Cortex of kidney (tissue), 1 donor: ENCODE measurements at places on chromosomes 2 and 18.

- no peak for DNase-seq
These were observed 243.0 kb downstream of the CELF4 start for GRCh38 chr18:37322492-37323035.

GRCh38 chr2:148614322-148615049 lies 30.1 kb upstream of the EPC2 start:
- DNase-seq = no peak

DNA sequence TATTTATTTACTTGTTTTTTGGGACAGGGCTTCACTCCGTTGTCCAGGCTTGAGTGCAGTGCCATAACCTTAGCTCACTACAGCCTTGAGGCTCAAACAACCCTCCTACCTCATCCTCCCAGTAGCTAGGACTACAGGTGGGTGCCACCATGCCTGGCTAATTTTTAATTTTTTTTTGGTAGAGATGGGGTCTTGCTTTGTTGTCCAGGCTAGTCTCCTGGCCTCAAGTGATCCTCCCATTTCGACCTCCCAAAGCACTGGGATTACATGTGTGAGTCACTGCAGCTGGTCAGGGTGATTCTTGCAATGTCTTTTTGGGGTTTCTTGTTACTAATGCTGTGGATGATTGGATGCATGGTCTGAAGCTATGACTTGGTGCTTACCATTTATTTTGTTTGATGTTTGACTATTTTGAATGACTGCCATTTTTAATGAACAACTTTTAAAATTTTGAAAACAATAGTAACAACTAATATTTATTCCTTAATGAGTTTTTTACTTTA lies 6.5 kb downstream of the CERS6 start:
- DNase-seq = no peak

- no peak for DNase-seq
These were observed 8.7 kb downstream of the OSBPL1A start for GRCh38 chr18:24388957-24389356.

- no peak for DNase-seq
These were observed 173.0 kb upstream of the REV1 start for GRCh38 chr2:99662761-99663341.

DNA sequence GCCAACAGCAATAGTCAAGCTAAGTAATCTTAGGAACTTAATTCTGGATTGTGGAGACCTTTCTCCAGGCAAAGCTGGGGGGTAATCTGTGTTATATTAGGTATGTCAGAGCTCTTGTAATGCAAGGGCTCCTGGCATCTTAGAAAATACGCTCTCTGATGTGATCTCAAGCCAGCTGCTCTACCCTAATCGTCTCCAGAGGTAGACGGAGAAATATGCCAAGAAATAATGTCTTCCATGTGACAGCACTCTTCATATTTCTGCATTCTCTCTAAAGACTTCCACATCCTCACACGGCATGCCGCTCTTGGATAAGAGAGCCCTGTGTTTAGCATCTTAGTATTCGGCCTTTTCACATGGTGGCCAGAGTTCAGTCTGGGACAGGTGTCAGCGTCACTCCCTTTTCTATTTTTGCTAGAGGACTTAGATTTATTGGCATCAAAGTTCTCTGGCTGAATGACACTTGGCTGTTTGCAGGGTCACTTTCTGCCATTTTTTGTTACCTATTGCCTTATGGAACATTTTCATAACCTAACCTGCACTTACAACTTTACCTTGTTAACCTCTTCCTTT lies 25.2 kb downstream of the CAPN13 start:
- no peak for DNase-seq

DNA sequence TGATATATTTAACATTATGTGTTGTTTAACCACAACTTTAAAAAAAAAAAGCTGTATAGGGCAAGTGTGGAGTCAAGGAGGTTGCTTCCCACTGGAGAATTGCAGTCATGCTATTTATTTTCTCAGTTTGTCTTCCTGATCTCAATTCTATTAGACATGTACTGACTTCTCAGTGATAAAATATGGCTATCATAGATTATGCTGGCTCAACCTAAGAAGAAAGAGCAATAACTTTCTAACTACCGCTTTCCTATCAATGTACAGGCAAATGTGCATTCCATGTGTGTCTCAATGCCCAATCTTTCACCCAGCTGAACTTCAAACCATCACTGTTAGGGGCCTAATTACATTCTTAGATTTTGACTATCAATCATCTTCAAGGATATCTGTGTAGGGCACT lies 201.4 kb downstream of the CTNNA2 start:
- DNase-seq = no peak

- no peak for DNase-seq
These were observed 599.1 kb downstream of the NYAP2 start for GRCh38 chr2:225998653-225999052.

DNA sequence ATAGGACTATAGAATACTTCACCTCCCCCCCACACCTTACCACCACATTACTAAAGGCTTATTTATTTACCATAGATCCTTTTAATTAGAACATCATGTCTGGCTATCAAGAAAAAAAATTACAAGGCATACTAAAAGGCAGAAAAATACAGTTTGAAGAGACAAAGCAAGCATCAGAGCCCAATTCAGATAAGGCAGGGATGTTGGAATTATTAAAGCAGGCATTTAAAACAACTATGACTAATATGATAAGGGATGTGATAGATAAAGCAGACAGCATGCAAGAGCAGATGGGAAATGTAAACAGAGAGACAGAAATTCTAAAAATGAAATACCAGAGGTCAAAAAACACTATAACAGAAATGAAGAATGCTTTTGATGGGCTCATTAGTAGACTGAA lies 55.4 kb upstream of the SMIM21 start:
- no peak for DNase-seq

DNA sequence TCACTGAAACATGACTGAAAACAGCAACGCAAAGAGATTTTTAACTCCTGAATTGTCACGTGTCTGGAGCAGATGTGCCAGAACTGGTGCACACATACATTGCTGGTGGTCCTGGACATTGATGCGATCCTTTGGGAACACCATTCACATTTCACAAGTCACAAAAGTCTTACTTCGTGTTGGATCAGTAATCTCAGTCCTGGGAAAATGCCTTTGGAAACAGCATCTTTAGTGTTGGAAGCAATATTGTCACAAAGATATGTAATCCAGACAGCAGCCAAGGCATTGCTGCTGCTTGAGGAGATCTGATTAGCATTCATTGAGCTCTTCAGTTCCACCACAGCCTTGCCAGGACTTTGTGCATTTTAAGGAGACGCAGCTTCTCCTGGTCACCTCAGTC lies 126.2 kb upstream of the SH3BP4 start:
- DNase-seq = no peak

GRCh38 chr2:219001577-219002394 lies 8.6 kb upstream of the CRYBA2 start:
- no peak for DNase-seq

DNA sequence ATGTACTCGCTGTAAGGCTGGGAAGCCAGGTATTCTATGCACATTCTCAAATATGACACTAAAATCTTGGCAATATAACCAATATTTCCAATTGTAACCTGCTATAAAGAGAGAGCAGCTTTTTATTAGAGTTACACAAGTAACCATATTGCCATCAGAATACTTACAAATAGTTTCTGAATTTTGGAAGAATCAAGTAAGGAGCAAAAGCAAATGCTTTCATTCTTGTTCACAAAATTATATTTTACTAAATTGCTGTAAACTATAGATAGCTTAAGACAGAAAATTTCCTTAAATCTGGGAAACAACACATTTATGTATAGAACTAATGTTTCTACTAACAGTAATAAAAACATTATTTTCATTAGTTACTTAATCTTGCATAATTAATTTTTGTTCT lies 77.2 kb downstream of the EFEMP1 start:
- no peak for DNase-seq

DNA sequence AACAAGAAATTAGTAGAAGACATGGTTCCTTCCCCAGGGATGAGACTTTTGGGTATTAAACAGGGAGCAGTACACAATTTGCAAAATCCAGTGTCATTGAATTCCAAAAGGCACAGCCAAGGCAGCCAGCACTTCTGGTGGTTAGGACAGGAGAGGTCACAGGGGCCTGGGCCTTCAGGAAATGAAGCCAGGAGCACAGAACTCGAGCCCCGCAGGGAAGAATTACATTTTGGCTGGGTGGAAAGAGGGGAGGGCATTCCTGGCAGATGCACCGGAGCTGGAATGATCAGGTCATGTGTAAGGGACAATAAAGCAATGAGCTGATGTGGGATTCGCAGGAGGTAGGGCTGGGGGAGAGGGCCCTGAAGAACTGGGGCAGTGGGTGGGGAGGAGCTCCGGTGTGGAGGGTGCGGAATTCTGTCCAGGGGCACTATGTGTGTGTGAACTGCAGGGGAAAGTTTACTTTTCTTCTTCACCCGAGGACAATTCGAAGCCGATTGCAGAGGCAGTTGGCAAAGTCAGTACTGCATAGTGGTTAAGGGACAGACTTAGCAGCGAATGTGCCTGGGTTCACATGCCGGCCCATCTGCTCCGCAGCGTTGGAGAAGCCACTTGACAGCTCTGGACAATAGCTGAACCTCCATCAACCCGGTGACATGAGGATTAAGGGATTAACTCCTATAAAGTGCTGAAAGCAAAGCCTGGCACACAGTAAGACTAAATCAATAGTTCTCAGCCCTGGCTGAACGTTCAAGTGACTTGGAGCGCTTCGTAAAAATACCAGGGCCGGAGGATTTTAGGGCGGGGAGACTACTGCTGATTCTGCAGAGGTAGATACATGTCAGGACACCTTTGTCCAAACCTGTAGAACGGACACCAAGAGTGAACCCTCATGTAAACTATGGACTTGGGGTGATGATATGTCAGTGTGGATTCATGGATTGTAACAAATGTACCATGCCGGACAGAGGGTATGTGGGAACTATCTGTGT lies 36.4 kb downstream of the ALPK2 start:
- no peak for DNase-seq

GRCh38 chr2:227499627-227500300 lies 27.8 kb downstream of the AGFG1 start:
- no peak for DNase-seq

GRCh38 chr18:57243624-57244179 lies 96.8 kb downstream of the BOD1L2 start:
- DNase-seq = no peak

- no peak for DNase-seq
These were observed 13.9 kb downstream of the TMEM17 start for GRCh38 chr2:62492048-62492447.

- no peak for DNase-seq
These were observed 211.2 kb upstream of the MYT1L start for GRCh38 chr2:2542316-2542715.

DNA sequence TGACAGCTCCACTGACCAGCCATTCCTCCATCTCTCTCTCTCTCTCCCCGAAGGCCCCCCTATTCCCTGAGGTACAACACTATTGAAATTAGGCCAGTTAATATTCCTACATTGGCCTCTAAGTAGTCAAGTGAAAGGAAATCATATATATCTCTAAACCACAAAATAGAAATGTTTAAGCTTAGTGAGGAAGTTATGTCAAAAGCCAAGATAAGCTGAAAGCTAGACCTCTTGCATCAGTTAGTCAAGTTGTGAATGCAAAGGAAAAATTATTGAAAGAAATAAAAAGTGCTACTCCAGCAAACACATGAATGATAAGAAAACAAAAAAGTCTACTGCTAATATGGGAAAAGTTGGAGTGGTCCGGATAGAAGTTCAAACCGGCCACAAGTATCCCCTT lies 301.3 kb upstream of the RBMS1 start:
- no peak for DNase-seq

DNA sequence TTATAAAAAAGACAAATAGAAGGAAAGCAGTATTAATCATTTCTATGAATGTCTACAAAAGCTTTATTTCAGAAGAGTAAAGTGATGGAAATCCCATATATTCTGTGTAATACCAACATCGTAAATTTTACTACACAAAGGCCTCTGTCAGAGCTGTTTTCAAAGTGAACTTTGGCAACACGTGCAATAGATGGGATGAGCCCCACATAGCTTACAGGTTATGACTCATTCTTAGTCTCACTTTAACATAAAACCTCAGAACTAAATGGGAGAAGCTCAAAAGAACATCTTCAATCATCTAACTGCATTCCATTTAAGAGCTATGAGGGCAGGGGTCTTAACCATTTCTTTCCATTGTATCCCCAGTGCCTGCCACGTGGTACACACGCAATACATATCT lies 11.5 kb downstream of the VPS4B start:
- DNase-seq = no peak

DNA sequence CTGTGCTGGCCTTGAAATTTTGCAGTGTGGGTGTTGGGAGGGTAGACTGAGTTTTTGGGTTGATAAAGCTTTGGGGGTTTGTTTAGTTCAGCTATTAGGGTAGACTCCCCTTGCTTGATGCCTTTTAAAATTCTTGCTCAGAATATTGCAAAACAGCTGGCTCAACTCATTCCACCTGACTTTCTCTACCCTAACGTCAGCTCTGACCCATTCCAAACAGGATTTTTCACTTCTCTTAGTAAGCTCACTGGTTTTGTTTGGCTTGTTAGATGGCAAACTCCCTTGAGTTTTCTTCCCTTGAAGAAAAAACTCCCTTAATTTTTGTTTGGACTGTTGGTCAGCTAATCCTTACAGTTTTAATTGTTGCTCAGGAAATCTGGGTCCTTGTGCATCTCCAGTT lies 195.1 kb upstream of the DTNA start:
- DNase-seq = no peak

- DNase-seq = no peak
These were observed 87.9 kb upstream of the ALPP start for GRCh38 chr2:232290668-232291067.

- DNase-seq = no peak
These were observed 54.6 kb downstream of the ANKRD44 start for GRCh38 chr2:197256021-197256420.

DNA sequence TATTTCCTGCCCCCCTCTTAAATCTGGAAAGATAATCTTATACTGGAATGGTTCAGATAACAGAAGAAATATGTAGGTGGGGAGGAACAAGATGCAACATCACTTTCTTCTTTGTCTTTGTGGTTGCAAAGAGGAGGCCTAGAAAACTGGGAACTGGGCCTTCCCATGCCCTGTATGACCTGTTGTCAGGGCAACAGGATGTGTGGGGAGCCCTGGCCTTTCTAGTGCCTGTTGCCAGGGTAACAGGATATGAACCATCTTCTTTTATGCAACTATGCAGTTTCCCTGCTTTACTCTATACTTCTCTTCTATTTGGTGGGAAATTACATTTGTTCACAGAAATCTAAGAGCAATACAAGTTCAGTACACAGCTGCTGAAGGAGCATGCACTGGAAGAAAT lies 79.8 kb upstream of the PDE1A start:
- DNase-seq = no peak
